Activated naive CD8-positive, alpha-beta T cell treated with anti-CD3 and anti-CD28 coated beads, Interleukin-2, amount 10 ng/mL, durations not matched to agents 7 days and 5 days (primary cell): ENCODE measurements at places on chromosomes 2 and 18.

DNA sequence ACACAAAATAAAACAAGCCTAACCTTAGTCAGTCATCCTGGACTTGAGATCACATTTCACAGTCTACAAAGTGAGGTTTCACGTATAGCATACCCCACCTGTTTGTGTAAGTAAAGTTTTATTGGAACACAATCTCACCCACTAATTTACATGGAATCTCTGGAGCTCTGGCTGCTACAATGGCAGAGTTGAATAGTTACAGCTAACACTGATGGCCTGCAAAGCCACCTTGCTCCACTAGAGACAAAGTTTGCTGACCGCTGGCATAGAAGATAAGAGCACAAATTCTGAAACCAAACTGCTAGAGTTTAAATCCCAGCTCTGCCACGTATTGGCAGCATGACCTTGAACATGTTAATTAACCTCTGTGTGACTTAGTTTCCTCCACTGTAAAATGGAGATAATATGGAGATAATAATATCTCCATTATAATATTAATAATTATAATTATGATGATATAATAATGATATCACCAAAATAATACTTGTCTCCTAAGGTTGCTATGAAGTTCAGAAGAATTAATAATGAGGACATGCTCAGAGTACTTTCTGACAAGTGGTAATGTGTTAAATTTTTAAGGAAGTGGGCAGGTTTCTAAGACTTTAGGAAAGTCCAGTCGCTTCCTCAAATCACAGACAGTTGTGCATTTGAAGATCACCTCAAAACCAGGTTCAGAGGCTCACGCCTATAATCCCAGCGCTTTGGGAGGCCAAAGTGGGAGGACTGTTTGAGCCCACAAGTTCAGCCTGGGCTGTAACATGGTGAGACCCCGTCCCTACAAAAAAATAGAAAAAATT is 204.6 kb downstream of the SH3RF3 start:
- no peak for DNase-seq

DNA sequence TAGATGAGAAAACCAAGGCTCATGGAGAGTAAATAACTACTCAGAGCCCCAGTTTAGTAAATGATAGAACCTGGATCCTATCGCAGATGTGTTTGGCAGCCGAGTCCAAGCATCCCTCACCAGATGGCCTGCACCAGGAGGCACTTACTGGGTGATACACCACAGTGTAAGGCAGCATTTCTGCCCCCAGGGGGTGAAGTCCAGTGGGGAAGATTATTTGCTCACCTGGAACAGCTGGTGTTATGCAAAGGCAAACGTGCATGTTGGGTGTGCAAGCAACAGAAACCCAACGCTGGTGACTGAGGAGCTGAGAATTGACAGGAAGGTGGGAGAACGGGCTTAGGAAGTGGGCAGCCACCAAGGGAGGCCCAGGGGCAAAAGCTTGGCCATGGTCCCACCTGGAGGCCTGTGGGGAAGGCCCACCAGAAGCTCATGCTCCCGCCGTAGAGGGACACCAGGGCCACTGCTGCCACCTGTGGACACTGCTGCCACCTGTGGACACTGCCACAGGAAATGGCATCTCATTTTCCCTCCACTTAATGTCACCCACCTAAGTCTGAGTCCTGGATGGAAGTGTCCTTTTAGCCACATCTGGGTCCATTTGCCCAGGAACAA is 100.6 kb downstream of the TFCP2L1 start:
- no peak for DNase-seq

DNA sequence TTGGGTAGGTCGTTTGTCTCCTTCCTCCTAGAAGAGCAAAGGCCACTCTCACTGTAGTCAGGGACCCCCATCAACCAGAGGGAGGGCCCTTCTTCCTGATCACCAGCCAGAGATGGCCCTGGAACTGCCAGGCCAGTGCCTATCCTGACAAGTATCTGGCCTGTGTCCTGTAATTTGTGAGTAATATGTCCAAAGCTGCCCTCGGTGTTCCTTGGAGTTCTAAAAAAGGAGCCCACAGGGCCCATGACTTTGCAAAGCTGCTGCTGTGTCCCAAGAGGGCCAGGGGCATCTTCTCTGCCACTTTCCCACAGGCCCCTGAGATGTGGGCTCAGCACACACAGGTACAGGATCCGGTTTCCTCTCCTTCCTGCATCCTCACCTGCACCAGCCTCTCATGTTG is 212.4 kb downstream of the SEPTIN10 start:
- DNase-seq: no peak

- no peak for DNase-seq
Measured at GRCh38 chr18:45642238-45642637, 27.0 kb downstream of the SLC14A2 start.

DNA sequence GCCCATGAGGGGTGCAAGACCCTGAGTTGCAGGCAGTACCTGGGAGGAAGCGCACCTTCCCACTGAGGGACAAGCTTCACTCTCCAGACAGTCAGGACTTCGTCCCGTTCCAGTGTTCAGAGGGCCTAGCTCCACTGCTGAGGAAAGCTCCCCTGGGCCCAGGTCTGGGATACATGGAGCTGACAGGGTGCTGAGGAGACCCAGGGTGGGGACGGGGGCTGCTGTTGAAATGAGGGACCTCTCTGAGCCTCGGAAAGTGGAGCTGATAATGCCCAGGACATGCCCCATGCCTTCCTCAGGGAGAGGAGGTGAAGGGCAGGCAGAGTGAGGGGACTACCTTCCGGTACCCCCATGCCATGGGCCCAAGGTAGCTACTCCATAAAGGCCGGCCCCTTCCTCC is 169.2 kb upstream of the MYCN start:
- DNase-seq: no peak

GRCh38 chr2:223860809-223861738 is 23.7 kb upstream of the AP1S3 start:
- DNase-seq: no peak

DNA sequence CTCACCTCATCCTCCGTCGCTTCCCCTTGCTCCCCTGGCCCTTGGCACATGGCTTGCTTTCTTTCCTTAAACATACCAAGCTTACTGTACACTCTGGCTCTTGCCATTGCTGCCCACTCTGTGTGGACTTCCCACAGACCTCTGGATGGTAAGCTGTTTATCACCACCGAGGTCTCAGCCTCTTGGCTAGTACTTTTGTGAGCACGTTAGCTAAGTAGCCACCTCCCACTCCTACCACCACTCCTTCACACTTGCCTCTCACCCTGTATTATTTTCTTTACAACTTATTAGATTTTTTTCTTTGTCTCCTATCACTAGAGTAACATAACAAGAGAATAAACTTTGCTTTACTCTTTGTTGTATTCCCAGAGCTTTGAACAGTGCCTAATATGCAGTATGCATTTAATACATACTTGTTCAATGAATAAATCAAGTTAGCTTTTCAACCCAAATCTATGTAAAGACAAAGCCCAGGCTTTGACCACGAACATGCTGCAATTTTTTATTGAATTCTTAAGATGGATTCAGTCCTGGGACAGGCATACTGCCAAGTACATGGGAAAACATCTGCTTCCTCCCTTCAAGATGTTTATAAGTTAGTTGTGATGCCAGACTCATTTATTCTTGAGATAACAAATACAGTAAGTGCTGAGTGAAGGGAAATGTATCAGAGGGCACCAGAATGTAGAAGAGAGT is 25.0 kb upstream of the MSGN1 start:
- DNase-seq: no peak

GRCh38 chr2:11701206-11701605 is 31.2 kb upstream of the NTSR2 start:
- no peak for DNase-seq

DNA sequence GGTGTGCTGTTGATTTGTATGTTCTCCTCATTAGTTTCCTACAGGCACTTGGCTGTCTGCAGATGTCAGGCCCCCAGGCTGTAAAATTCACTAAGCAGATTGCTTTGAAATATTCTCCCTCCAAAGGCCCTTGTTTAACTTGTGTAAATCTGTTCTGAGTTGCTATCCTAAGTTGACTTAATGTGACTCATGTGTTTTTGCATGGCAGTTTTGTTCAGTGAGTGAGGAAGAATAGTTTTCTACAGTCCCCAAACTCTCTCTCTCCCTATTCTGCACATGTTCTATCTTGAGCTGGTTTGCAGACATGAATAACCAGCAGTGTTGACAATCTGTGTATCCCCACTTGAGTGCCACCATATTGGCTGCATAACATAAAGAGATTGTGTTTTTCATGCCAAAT is 1005.4 kb upstream of the DDX18 start:
- DNase-seq: no peak

DNA sequence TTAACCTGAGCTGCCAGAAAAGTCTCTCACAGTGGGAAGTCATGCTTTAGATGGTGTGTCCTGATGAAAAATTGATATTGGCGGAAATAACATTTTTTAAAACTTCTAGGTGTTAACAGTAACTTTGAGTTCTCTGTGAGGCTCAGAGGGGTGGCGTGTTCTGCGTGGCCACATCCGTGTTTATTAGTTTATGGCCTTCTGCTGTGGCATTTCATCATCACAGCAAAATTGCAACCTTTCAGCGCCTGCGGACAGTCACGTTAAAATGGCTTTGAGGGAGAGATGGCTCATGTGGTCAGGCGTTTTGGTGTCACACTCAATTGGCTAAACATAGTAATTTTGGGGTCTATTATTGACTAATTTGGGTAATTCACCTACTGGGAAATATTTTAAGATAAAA is 42.4 kb downstream of the KLHL29 start:
- DNase-seq: no peak

GRCh38 chr2:42809819-42810120 is 17.4 kb upstream of the HAAO start:
- DNase-seq: no peak

DNA sequence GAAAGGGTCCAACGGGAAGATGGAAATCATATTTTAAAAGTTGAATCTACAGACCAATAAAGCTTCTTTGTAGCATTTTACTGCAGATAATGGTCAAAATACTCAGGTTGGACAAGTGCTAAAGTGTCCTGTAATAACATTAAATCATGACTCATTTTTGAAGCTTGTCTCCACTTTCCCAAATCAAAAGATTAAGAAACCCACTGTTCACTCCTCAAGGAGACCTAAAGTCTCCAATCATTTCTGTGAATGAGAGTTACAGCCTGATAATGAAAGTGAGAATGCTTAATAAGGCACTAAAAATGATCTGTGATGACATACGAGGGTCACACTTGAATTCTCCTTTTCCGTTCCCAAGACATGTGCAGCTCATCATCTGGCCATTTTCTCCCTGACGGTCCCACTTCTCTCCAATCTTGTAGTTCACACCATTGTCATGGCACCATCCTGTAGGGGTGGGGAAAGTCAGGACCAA is 53.4 kb downstream of the ATIC start:
- no peak for DNase-seq
